ENCODE measurements at places on chromosomes 3 and 15. TPM values are rescaled to one million over a fixed set of nuclear protein-coding genes. Genes with fewer than 3 reads are reported as not detected.

Gene DUOXA1
- total RNA-seq, result 0.99 TPM

DNA sequence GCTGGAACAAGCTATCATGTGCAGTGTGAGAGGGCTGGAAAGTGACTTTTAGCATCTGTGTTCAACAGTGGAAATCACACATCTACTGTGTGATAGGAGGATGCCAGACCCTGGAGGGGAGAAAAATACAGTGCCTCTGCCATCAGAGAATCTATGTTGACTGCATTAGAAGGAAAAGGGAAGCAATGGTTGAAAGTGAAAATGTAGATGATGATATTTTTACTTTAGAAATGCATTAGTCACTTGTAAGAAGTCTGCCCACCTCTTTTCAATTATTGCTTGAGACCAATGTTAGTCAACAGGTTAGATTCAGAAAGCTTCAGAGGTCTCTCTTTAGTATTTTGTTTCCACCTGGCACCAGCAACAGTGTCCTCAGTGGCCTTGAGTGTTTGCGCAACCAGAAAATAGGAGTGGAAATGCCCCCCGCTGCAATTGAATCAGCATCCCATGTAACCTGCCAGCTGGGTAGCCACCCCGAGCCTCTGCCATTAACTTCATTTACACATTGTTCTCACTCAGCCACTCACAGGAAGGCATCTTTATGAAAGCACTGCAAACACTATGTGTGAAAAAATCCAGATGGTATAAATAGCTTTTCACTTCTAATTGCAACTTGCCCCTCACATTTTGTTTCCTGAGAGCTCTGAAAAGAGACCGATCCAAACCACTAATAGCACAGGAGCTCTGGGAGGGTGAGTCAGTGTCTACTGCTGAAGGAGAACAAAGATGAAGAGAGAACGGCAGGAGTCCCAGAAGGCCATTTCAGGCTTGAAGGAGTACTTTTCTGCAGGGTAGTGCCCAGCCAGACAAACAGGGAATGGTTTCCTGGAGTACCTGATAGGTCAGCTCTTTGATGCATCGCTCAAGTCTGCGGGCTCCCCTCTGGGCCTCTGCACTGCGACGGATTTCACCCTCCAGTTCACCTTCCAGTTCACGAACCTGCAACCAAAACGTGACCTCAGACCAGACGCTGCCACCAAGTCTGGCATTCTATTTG, 92.1 kb downstream of the HHLA2 start:
- no peak overlapping the region for H3K27ac ChIP-seq
- no peak overlapping the region for H3K4me3 ChIP-seq
- H3K27me3 ChIP-seq, result peaks cover 21% of the 10 kb centered on the region
- no peak for DNase-seq
- no peaks in the 10 kb centered on the region for H3K36me3 ChIP-seq

DNA sequence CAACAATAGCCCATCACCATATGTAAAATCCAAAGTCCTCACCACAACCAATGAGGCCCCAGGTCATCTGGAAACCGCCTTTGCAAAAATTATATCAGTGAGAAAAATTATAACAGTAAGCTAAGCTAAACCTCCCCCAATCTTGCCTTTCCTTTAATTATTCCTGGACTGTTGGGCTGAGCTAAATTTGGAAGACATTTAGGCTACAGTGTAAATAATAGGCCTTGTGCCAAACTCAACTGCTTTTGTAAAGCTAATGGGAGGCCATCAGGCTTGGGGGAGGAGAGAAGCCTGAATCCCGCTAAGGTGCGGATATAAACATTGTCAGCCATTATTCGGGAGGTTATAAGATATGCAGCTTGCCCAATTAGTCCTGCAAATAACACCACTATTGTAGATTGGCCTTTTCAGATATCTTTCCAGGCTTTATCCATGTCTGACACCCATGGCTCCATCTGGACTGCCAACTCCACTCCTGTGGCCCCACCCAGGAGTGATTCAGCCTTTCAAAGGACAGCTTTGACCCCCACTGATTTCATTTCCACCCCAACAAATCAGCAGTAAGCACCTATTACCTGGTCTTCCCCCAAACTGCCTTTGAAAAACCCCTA, 53.0 kb upstream of the CA12 start:
- DNase-seq, result peak; percentile 67
- no peaks in the 10 kb centered on the region for H3K36me3 ChIP-seq
- peaks cover 19% of the 10 kb centered on the region for H3K4me1 ChIP-seq
- H3K27me3 ChIP-seq, result no peaks in the 10 kb centered on the region

Gene PTH1R
- total RNA-seq, result 0.69 TPM

- H3K27ac ChIP-seq, result no peak within 1 kb of the TSS
- peak within 1 kb of the TSS; percentile 73 for H3K4me3 ChIP-seq
- H3K4me1 ChIP-seq, result no peaks in the 10 kb centered on the region
- H3K27me3 ChIP-seq, result peaks cover 32% of the 10 kb centered on the region
Observed at GRCh38 chr3:127628788-127629466, at the start of gene PODXL2. TSS of gene PODXL2 (plus strand) at chr3:127629185. CDS start at chr3:127629220, 35 bp downstream.

DNA sequence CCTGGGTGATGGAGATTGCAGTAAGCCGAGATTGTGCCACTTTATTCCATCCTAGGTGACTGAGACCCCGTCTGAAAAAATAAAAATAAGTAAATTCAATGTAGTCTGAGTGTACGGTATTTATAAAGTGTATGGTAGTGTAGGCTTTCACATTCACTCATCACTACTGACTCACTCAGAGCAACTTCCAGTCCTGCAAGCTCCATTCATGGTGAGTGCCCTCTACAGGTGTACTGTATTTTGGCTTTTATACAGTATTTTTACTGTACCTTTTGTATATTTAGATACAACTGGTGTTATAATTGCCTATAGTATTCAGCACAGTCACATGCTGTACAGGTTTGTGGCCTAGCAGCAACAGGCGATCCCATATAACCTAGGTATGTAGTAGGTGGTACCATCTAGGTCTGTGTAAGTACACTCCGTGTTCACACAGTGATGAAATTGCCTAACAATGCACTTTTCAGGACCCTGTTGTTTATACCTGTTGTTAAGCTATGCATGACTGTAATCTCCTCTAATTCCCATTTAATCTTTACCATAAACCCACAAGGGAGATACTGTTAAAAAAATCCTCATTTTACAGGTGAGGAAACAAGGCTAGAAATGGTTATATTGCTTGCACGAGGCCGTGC, 19.3 kb downstream of the CACNA1D start:
- no peak overlapping the region for H3K27ac ChIP-seq
- no peaks in the 10 kb centered on the region for H3K27me3 ChIP-seq
- H3K4me1 ChIP-seq, result no peaks in the 10 kb centered on the region
- no peaks in the 10 kb centered on the region for H3K36me3 ChIP-seq
- no peak overlapping the region for H3K4me3 ChIP-seq

Gene WDR49
- 1.6 TPM for total RNA-seq

Gene SEMA5B
- 68.4 TPM for total RNA-seq

DNA sequence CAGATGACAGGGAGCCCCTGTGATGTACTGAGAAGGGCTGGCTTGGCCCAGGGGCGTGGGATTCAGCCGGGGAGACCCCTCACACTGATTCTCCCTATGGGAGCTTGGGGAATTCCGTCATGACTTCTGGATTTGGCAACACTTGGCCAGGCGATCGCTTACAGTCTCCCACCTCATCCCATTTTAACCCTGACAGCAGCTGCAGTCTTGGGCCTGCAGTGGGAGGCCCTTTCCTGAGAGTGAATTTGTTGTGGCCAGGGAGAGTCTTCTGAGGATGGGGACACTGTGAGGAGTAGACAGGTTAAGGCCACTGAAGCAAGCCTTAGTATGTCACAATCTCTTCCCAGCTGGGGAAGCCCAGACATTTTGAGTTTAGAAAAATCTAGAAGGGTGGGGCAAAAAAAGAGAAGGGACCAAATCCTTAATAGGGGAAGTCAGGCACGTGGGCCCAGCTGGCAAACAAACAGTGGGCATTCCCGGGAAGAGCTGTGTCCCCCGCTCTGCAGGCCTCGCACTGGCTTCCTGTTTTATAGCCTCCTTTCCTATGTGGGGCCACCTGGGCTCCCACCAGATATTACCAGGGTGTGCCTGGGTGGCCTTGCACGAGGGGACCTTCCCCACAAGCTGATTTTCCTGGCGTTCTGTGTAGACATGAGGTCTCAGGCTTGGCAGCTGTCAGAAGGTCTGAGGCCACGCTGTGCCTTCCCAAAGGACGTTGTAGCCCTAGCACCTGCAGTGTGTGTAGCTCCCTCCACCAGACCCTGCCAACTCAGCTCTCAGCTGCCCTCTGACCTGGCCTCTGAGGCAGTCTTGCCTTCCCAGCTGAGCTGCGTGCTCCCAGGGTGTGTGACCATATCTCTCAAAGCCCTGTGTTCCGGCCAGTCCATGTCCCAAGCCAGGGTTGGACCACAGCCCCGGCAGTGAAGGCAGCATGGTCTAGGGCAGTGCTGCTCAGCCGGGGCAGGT, 64.5 kb downstream of the FEM1B start:
- H3K4me1 ChIP-seq, result no peaks in the 10 kb centered on the region
- no peak for DNase-seq
- H3K27ac ChIP-seq, result no peak overlapping the region
- no peaks in the 10 kb centered on the region for H3K27me3 ChIP-seq

Gene UPK1B
- 5.6 TPM for total RNA-seq

DNA sequence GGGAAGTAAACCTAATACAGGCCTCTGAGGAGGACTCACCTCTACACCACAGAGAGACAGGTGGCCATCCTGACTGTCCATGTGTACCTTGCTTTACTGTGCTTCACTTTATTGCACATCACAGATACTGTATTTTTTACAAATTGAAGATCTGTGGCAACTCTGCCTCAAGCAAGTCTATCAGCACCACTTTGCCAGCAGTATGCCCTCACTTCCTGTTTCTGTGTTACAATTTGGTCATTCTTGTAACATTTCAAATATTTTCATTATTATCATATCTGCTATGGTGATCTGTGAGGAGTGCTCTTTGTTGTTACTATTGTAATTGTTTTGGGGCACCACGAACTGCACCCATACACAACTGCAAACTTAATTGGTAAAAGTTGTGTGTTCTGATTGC, 78.0 kb downstream of the BBX start:
- no peak for DNase-seq
- H3K4me3 ChIP-seq, result no peak overlapping the region
- H3K4me1 ChIP-seq, result peaks cover 5% of the 10 kb centered on the region
- H3K27ac ChIP-seq, result no peak overlapping the region
- no peaks in the 10 kb centered on the region for H3K27me3 ChIP-seq
- peaks cover 18% of the 10 kb centered on the region for H3K36me3 ChIP-seq

Gene SV2B
- total RNA-seq, result 7.9 TPM
